ENCODE measurements at places on chromosomes 12 and 14. TPM values are rescaled to one million over a fixed set of nuclear protein-coding genes. Genes with fewer than 3 reads are reported as not detected.

PZP gene
- total RNA-seq, result 0.40 TPM

- no peaks in the 10 kb centered on the region for H3K36me3 ChIP-seq
- no peak overlapping the region for H3K27ac ChIP-seq
- peak; percentile 72 for DNase-seq
- H3K4me3 ChIP-seq, result no peak overlapping the region
- no peaks in the 10 kb centered on the region for H3K27me3 ChIP-seq
Observed at GRCh38 chr12:95215949-95216348, 1.3 kb downstream of the FGD6 start.

DNA sequence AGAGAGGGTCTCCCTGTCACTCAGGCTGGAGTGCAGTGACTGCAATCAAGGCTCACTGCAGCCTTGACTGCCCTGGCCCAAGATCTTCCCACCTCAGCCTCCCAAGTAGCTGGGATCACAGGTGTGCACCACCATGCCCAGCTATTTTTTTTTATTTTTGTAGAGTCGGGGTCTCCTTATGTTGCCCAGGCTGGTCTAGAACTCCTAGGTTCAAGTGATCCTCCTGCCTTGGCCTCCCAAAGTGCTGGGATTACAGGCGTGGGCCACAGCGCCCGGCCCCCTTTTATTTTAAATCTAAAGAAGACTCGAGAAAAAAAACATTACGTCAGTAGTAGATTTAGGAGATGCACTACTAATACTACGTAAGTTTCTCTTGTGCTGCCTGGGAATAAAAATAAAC lies 14.3 kb downstream of the FOS start:
- H3K4me3 ChIP-seq, result no peak overlapping the region
- no peak for DNase-seq
- peak overlapping the region; percentile 99 for H3K27ac ChIP-seq
- no peaks in the 10 kb centered on the region for H3K36me3 ChIP-seq
- H3K27me3 ChIP-seq, result no peaks in the 10 kb centered on the region
- H3K4me1 ChIP-seq, result peaks cover 31% of the 10 kb centered on the region

GRCh38 chr12:109818905-109819500 lies 14.2 kb downstream of the TRPV4 start:
- no peak overlapping the region for H3K4me3 ChIP-seq
- H3K27ac ChIP-seq, result no peak overlapping the region
- H3K36me3 ChIP-seq, result no peaks in the 10 kb centered on the region
- no peaks in the 10 kb centered on the region for H3K4me1 ChIP-seq
- DNase-seq, result no peak

PPP1R36 gene
- 0.31 TPM for total RNA-seq

GRCh38 chr12:128980623-128981022 lies 127.3 kb downstream of the GLT1D1 start:
- H3K27ac ChIP-seq, result no peak overlapping the region
- H3K4me3 ChIP-seq, result no peak overlapping the region
- no peak for DNase-seq
- peaks cover 13% of the 10 kb centered on the region for H3K27me3 ChIP-seq
- no peaks in the 10 kb centered on the region for H3K36me3 ChIP-seq

DNA sequence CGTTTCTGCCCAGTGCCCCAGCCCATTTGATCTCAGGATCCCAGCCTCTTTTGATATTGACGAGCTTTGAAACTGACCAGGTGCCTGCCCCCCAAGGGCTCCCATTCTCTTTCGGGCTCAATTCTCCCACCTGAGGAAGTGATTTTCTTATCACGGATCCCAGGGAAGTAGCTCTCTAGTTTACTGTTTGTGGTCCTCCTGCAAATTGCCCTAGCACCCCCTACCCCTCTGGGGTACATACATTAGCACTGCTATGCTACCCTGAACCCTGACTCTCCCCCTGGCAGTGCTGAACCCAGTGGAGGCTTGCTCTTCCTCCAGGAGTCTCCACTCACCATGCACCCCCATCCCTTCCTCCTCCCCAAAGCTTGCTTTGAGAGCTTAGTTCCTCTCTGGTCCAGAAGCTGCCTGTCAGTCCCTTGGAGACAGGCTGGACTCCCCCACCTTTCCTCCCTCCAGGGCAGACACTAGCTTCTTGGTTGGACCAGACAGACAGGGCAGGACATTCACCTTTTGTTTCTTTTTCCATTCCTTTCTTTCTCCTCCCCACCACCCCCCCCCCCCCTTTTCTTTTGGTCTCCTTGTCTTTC lies 4.4 kb upstream of the TBX3 start:
- H3K27me3 ChIP-seq, result peaks cover 81% of the 10 kb centered on the region
- no peak overlapping the region for H3K4me3 ChIP-seq
- H3K27ac ChIP-seq, result no peak overlapping the region
- H3K36me3 ChIP-seq, result no peaks in the 10 kb centered on the region

- H3K4me3 ChIP-seq, result no peak overlapping the region
- H3K27me3 ChIP-seq, result no peaks in the 10 kb centered on the region
- no peaks in the 10 kb centered on the region for H3K36me3 ChIP-seq
- H3K27ac ChIP-seq, result no peak overlapping the region
- H3K4me1 ChIP-seq, result peaks cover 7% of the 10 kb centered on the region
Observed at GRCh38 chr12:94240171-94240570, 91.8 kb downstream of the PLXNC1 start.

DNA sequence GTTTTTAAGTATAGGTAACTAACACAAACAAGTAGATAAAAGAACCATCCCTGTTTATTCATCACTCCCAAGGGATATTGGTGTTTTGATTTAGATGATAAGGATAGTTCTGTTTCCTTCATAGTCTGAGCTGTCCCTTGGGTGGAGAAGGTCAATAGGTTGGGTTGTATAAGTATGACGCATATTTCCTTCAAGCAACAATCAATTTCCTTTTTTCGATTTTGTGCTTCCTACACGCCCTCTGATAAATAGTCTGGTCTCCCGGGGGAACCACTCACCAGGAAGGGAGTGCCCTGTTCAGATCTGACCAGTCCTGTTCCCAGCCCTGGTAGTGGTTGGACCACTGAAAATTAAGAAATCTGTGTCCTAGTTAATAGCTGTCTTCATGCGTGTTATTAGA lies 378.8 kb upstream of the FAR2 start:
- H3K27ac ChIP-seq, result no peak overlapping the region
- DNase-seq, result no peak
- no peaks in the 10 kb centered on the region for H3K27me3 ChIP-seq
- no peaks in the 10 kb centered on the region for H3K36me3 ChIP-seq
- H3K4me1 ChIP-seq, result no peaks in the 10 kb centered on the region

OR6C2 gene
- not detected for total RNA-seq

GRCh38 chr14:26332966-26333365 lies 264.9 kb downstream of the NOVA1 start:
- H3K4me3 ChIP-seq, result no peak overlapping the region
- H3K4me1 ChIP-seq, result no peaks in the 10 kb centered on the region
- DNase-seq, result no peak
- H3K36me3 ChIP-seq, result no peaks in the 10 kb centered on the region
- no peak overlapping the region for H3K27ac ChIP-seq

SLC38A4 gene
- total RNA-seq, result 5.6 TPM

DNA sequence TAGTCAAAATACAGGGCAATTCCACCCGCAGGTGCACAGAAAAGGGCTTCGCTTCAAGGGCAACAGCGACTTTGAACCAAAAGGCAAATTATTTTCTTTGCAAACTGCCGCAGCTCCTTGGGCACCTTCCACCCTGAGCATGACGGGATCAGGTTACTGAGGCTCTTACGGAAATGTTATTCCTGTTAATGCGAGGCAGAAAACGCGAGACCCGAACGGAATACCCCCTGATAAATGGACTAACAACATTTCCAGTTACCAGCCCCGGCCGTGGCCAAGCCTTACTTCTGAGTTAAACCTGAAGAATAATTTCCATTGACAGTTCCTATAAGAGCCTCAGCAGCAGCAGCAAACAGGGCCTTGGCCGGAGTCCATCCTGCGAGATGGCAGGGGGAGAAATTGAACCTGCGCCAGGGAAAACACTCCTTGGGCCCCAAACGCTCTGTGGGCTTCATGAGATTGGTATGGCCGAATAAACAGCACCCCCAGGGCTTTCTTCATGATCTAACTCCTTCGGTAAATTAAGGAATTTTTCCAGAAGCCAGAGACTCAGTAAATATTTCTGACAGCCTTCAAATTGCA lies 70.0 kb upstream of the DICER1 start:
- peaks cover 16% of the 10 kb centered on the region for H3K27me3 ChIP-seq
- peak; percentile 65 for DNase-seq
- H3K36me3 ChIP-seq, result no peaks in the 10 kb centered on the region

DNA sequence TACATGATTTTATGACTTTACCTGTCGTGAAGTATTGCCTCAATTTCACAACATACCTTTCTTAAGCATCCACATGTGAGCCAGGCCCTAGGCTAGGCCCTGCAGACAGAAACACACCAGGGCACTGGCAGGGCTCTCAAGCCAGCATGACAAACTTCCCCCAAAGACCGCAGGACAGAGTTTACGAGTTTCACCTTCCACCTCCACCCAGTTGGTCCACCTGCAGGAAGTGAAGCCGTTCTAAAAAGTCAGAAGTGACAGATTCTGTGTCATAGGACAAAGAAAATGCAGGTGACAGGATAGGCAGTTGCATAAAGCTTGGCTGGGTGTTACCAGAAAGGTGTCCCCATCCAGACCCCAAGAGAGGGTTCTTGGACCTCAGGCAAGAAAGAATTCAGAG lies 382.3 kb downstream of the PCNX1 start:
- no peak overlapping the region for H3K4me3 ChIP-seq
- H3K4me1 ChIP-seq, result no peaks in the 10 kb centered on the region
- no peaks in the 10 kb centered on the region for H3K36me3 ChIP-seq
- no peaks in the 10 kb centered on the region for H3K27me3 ChIP-seq
- no peak overlapping the region for H3K27ac ChIP-seq
- DNase-seq, result no peak

DNA sequence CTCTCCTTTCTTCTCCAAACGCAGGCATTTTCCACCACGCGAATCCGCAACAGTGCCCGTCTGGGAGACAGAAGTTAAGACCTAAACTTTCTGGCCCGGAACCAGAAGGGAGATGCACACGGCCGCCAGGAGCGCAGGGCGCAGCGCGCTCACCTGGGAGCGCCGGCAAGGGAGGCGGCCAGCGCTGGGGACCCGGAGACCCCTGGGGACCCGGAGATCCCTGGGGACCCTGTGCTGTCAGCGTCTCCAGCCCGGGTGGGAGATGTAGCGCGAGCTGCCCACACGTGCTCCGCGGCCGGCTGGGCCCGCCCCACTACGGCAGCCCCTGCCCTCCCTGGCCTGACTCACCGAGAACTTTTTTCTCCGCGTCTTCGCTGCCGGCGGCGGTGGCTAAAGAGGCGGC lies 620 bp downstream of the YBX3 start:
- peaks cover under 1% of the 10 kb centered on the region for H3K36me3 ChIP-seq
- H3K4me3 ChIP-seq, result peak overlapping the region; percentile 91
- DNase-seq, result peak; percentile 81
- peaks cover 11% of the 10 kb centered on the region for H3K4me1 ChIP-seq
- peak overlapping the region; percentile 99 for H3K27ac ChIP-seq
- H3K27me3 ChIP-seq, result no peaks in the 10 kb centered on the region

DNA sequence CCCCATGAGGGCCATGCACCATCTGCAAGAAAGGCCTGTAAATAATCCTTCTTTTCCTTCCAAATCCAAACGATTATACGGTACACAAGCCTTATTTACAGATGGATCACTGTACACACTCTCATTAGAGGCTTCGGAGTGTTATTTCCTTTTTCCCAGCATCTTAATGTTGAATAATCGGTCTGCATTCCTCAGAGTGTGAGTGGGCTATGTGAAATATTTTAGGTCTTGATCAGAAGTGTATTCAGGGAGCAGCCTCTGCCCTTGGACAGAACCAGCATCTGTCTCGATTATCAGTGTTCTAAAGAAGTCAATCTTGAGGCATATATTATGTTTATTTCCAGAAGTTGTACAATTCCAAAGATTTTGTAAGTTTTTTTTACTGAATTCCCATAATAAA lies 340.6 kb downstream of the SEC23A start:
- DNase-seq, result peak; percentile 5
- no peaks in the 10 kb centered on the region for H3K27me3 ChIP-seq

- peaks cover 2% of the 10 kb centered on the region for H3K27me3 ChIP-seq
- no peaks in the 10 kb centered on the region for H3K36me3 ChIP-seq
- no peak overlapping the region for H3K4me3 ChIP-seq
- DNase-seq, result no peak
Observed at GRCh38 chr14:101508948-101509729, 52.2 kb upstream of the DIO3 start.

- H3K27me3 ChIP-seq, result no peaks in the 10 kb centered on the region
- H3K36me3 ChIP-seq, result peaks cover 2% of the 10 kb centered on the region
- H3K4me1 ChIP-seq, result peaks cover 29% of the 10 kb centered on the region
- no peak for DNase-seq
- H3K27ac ChIP-seq, result no peak overlapping the region
Observed at GRCh38 chr14:52046376-52046917, 22.4 kb downstream of the NID2 start.

LALBA gene
- total RNA-seq, result not detected

- no peak overlapping the region for H3K27ac ChIP-seq
- no peaks in the 10 kb centered on the region for H3K36me3 ChIP-seq
- no peak overlapping the region for H3K4me3 ChIP-seq
- DNase-seq, result no peak
Observed at GRCh38 chr12:72207486-72208409, 64.4 kb upstream of the TRHDE start.

DNA sequence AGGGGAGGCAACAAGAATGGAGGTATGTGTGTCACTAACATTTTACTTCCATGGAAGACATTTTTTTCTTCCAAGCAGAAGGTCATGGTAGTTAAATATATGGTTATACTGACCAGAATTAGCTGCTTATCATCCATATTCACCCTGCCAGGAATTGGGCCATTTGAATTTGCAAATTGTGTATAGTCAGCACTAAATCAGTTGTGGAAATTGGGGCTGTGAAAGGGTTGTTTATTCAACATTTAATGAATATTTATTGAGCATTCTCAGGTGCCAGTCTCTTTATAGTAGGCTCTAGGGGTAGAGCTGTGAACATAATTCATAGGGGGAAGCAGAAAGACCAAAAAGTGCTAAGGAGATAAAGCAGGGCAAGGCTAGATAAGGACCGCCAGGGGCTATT lies 38.0 kb downstream of the METAP2 start:
- H3K4me3 ChIP-seq, result no peak overlapping the region
- no peak for DNase-seq
- H3K4me1 ChIP-seq, result no peaks in the 10 kb centered on the region

DNA sequence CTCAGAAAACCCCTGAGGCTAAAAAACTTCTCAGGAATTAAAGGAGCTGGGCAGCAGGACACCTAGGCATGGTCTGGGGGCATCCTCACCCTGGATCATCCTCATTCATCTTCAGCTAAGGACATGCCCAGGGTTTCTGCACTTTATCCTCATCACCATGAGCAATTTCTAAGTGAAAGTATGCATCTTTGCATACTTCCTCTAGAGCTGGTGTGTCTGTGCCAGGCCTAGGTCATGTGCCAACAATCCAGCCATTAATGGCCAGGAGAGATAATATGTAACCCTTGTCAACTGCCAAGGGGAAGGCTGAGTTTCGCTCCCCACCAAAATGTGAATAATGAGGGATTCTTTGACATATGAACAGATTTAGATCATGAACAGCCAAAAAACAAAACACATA lies 160.5 kb downstream of the KITLG start:
- peak; percentile 30 for DNase-seq
- H3K4me3 ChIP-seq, result no peak overlapping the region
- no peaks in the 10 kb centered on the region for H3K36me3 ChIP-seq
- no peaks in the 10 kb centered on the region for H3K27me3 ChIP-seq
- H3K27ac ChIP-seq, result no peak overlapping the region

GRCh38 chr14:51069055-51069454 lies 25.9 kb downstream of the TRIM9 start:
- DNase-seq, result no peak
- H3K27me3 ChIP-seq, result no peaks in the 10 kb centered on the region
- H3K27ac ChIP-seq, result no peak overlapping the region
- H3K4me1 ChIP-seq, result peaks cover 3% of the 10 kb centered on the region
- H3K36me3 ChIP-seq, result no peaks in the 10 kb centered on the region
